ENCODE measurements at places on chromosomes 2 and 18. TPM values are rescaled to one million over a fixed set of nuclear protein-coding genes. Genes with fewer than 3 reads are reported as not detected.

Gene PPIL3
- 65.1 TPM for total RNA-seq

Gene MEP1B
- not detected for total RNA-seq

Gene DNAJC5G
- not detected for total RNA-seq

Gene GREB1L
- total RNA-seq, result 11.0 TPM

Gene EPB41L3
- 41.7 TPM for total RNA-seq

DNA sequence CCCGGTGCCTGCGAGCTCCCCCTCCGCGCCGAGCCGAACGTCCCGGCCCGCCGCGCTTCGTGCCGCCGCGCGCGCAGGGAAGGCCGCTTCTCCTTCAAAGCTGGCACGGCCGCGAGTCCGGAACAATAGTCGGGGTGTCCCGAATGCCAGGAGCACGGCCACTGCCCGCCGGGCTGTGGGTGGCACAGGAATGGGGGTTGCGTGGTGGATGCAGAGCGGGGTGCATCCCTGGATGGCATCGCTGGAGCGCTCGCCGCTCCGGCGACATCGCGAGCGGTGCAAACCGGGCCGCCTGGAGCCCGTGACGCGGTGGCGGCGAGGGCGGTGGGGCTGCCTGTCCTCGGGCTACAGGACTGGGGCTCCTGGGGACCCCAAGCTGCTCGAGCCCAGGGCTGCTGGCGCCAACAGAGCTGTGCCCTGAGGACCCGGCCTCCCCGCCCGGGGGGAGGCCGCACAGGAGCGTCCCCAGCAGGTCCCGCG lies 1.1 kb upstream of the SATB2 start:
- H3K4me1 ChIP-seq, result peaks cover 15% of the 10 kb centered on the region
- H3K4me3 ChIP-seq, result peak overlapping the region; percentile 91
- H3K36me3 ChIP-seq, result no peaks in the 10 kb centered on the region

DNA sequence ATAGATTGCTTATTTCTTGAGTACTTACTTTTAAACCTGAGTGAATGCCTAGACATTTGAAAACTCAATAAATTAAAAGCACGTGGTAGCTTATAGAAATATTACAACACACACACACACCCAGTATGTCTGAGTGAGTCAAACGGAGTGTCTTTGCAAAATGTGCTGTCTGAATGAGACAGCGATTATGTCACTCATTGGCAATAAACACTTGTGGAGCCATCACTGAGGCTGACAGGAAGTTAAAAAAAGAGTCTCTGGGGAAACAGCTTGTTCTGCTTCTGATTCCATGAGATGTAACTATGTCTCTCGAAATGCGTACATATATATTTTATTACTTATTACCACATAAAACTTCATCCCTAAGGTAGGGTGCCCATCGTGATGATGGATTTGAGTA lies 22.3 kb upstream of the VPS4B start:
- no peaks in the 10 kb centered on the region for H3K4me1 ChIP-seq
- peaks cover 5% of the 10 kb centered on the region for H3K27me3 ChIP-seq
- no peak overlapping the region for H3K27ac ChIP-seq
- H3K36me3 ChIP-seq, result no peaks in the 10 kb centered on the region
- no peak overlapping the region for H3K4me3 ChIP-seq

DNA sequence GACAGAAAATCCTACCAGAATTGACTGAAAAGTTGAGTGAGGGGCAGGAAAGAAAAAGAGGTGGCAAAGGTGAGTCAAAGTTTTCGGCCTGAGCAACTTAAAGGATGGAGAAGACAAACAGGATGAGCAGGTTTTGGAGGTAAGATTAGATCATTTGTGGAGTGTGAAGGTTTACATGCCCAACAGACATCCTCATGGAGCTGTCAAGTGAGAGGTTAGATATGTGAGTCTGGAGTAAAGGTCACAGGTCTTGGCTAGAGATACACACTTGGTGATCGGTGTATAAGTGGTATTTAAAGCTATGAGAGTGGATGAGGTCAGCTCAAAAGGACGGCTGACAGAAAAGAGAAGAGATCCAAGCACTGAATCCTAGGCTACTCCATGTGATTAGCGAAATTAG lies 11.1 kb upstream of the MYL12A start:
- peaks cover 9% of the 10 kb centered on the region for H3K4me1 ChIP-seq

DNA sequence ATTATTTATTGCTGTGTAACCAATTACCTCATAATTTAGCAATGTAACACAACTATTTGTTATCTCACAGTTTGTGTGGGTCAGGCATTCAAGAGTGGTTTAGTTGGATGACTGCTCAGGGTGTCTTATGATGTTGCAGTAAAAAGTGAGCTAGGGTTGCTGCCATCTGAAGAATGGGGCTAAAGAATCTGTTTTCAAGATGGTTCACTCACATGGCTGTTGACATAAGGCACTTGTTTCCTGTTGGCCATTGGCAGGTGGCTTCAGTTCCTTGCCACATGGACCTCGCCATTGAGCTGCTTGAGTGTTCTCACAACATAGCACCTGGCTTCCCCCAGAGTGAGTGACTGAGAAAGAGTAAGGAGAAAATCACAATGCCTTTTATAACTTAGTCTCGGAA lies 123.2 kb downstream of the TMEM17 start:
- no peak overlapping the region for H3K27ac ChIP-seq
- DNase-seq, result no peak
- no peak overlapping the region for H3K4me3 ChIP-seq
- no peaks in the 10 kb centered on the region for H3K36me3 ChIP-seq

GRCh38 chr2:211503856-211504255 lies 947.5 kb downstream of the CPS1 start:
- no peaks in the 10 kb centered on the region for H3K27me3 ChIP-seq
- H3K4me3 ChIP-seq, result no peak overlapping the region

DNA sequence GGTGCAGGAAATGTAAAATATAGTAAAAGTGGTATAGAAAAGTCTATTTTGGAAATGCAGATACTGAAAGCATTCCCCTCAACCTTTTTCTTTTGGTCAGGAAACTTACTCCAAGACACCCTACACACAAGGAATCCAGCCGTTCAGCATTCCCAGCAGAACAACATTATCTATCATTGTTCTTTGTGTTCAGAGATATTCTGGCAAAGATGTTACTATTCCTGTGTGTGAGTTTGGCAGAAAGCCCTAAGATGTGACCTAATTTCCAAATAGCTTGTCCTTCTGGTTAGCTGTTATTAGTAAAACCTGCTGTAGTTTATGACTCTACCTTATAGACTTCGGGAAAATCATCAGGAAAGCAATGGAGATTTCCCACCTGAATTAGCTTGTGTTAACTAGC lies 78.1 kb upstream of the PELI1 start:
- peaks cover 44% of the 10 kb centered on the region for H3K4me1 ChIP-seq
- H3K4me3 ChIP-seq, result no peak overlapping the region
- no peaks in the 10 kb centered on the region for H3K27me3 ChIP-seq
- H3K36me3 ChIP-seq, result no peaks in the 10 kb centered on the region
- no peak for DNase-seq

DNA sequence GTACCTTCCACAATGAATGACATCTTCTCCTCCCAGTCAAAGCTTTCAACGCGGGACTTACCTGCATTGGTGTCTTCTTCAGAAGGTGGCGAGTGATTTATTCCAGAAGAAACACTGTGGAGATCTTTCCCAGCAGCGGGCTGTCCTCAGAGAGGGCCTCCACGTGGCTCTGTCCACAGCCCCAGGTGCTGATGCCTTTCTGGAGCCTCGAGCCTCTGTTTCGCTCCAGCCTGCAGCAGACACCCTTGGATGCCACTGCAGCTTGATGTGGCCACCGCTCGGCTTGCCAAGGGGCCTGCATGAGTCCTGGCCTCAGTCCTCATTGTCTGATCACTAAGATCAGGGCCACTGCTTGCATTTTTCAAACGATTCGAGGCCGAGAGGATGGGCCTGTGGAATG lies 46.6 kb upstream of the GALR1 start:
- H3K27me3 ChIP-seq, result peaks cover 7% of the 10 kb centered on the region
- no peak overlapping the region for H3K27ac ChIP-seq
- H3K4me3 ChIP-seq, result no peak overlapping the region
- no peak for DNase-seq
- no peaks in the 10 kb centered on the region for H3K4me1 ChIP-seq

DNA sequence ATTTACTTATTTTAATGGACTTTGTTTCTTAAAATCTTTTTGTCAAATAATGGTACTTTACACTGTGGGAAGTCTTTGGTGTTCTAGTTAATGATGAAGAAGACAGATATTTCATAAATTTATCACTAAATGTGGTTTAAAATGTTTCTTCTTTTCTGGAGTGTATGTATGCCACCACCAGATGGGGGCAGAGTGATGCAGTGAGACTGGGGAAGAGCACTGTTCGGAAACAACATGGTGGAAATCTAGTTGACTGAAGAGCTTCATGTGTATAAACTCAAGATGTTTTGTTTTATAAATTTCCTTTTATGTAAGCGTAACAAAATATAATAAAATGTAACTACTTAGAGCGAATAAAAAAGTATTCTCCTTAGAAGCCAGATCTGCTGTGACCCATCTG lies 195.1 kb downstream of the KCNE4 start:
- no peaks in the 10 kb centered on the region for H3K4me1 ChIP-seq
- no peak overlapping the region for H3K4me3 ChIP-seq
- H3K36me3 ChIP-seq, result no peaks in the 10 kb centered on the region
- no peak for DNase-seq
- no peak overlapping the region for H3K27ac ChIP-seq
- no peaks in the 10 kb centered on the region for H3K27me3 ChIP-seq

DNA sequence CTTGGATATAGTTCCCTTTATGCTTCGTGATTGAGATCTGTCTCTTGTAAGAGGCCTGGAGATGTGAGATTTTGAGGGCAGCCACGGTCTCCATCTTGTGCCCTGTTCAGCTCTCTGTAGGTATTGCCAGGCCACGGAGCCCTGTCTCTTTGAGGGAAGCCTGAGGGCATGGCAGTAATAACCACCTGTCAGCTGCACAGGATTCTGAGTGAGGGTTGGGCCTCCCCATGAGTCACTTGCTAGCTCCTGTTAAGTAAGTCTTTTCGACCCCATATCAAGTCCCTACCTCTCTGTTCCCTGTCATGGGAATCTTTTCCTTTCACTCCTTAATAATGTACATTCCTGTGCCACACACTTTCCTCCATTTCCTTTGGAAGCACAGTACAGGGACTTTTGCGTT lies 20.4 kb downstream of the LYPD6B start:
- peaks cover 41% of the 10 kb centered on the region for H3K4me1 ChIP-seq
- H3K4me3 ChIP-seq, result no peak overlapping the region
- no peak for DNase-seq
- H3K27ac ChIP-seq, result no peak overlapping the region
- H3K27me3 ChIP-seq, result no peaks in the 10 kb centered on the region
- peaks cover 12% of the 10 kb centered on the region for H3K36me3 ChIP-seq

DNA sequence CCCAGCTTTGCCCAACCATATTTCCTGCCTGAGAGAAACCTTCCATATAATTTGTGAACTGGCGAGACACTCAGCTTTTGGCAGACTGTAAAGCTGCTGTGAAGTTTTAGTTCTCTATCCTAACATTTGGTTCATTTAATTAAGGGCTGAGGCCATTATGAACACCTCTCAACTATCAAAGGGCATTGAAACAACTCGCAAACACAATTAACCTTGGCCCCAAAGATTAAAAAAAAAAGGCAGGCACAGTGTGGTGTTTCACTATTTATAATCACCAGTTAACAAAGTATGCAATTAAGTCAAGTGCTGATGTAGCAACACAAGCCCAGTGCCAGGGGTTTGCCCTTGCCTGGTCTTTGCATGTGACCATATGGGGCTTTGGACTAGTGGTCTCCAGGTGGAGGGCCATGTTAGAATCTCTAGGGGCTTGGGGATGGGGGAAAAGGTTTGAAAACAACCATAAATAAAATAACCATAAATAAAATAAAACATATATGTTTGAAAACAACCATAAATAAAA lies 297.6 kb upstream of the SKOR2 start:
- no peak overlapping the region for H3K4me3 ChIP-seq
- peaks cover 29% of the 10 kb centered on the region for H3K27me3 ChIP-seq
- no peaks in the 10 kb centered on the region for H3K4me1 ChIP-seq
- no peaks in the 10 kb centered on the region for H3K36me3 ChIP-seq
- no peak overlapping the region for H3K27ac ChIP-seq

- peaks cover 18% of the 10 kb centered on the region for H3K27me3 ChIP-seq
- no peak for DNase-seq
- no peak overlapping the region for H3K27ac ChIP-seq
- no peak overlapping the region for H3K4me3 ChIP-seq
- H3K4me1 ChIP-seq, result peaks cover 20% of the 10 kb centered on the region
- H3K36me3 ChIP-seq, result no peaks in the 10 kb centered on the region
Measured at GRCh38 chr2:15892151-15892880, 48.0 kb upstream of the MYCN start.

- no peak overlapping the region for H3K27ac ChIP-seq
- no peak overlapping the region for H3K4me3 ChIP-seq
- no peak for DNase-seq
- peaks cover 5% of the 10 kb centered on the region for H3K4me1 ChIP-seq
Measured at GRCh38 chr2:118903551-118904479, 38.2 kb upstream of the MARCO start.

GRCh38 chr2:240557808-240558207 lies at the start of gene ANKMY1:
Gene ANKMY1 (minus strand): TSS chr2:240557988. CDS start chr2:240557335, 653 bp downstream.
- peak within 1 kb of the TSS; percentile 56 for H3K27ac ChIP-seq
- H3K36me3 ChIP-seq, result peaks cover 1% of the 10 kb centered on the region
- H3K4me1 ChIP-seq, result peaks cover 9% of the 10 kb centered on the region
- peak within 1 kb of the TSS; percentile 49 for H3K4me3 ChIP-seq
- H3K27me3 ChIP-seq, result peaks cover 3% of the 10 kb centered on the region

GRCh38 chr18:62460851-62461300 lies 61.9 kb upstream of the ZCCHC2 start:
- no peak overlapping the region for H3K4me3 ChIP-seq
- H3K27me3 ChIP-seq, result no peaks in the 10 kb centered on the region
- peaks cover 6% of the 10 kb centered on the region for H3K4me1 ChIP-seq
- H3K36me3 ChIP-seq, result no peaks in the 10 kb centered on the region

DNA sequence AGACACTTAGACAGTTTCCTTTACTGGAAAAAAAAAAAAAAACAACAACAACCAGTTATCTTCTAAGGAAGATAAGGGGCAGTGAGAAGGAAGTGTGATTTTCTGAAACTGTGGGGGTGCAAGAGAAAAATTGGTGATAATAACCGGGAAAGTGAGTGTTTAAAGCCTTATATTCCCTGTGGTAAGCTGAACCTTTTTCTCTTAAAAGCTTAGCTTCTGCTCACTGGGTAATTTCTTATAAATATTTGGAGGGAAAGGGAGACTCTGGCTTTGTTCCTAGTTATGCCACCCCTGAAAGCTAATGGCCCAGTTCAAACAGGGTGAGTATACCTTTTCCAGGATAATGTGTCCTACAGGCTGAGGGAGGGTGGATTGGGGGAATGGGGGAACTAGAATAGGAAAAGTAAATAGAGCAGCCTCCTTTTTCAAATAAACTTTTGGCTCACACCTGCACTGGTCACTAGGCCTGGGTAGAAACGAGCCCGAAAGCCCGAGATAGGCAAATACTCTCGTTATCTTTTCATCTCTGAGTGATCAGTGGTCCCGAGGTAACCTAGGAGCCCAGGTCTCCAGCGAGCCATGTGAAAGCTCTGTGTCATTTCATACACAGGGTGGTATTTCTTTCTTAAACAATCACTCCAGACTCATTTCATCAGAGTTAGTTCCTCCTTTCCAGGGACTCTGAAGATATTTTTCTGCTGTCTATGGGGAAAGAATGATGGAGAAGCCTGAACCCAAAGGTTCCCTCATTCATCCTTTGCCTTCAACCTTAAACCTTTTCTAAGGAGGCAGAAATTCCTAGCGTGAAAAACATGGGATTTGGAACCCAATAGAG lies 15.5 kb upstream of the SRBD1 start:
- H3K36me3 ChIP-seq, result no peaks in the 10 kb centered on the region
- H3K27ac ChIP-seq, result peak overlapping the region; percentile 78
- no peak for DNase-seq

GRCh38 chr2:117057016-117057415 lies 757.5 kb upstream of the DDX18 start:
- DNase-seq, result no peak
- no peaks in the 10 kb centered on the region for H3K27me3 ChIP-seq
- no peaks in the 10 kb centered on the region for H3K36me3 ChIP-seq
- H3K4me1 ChIP-seq, result peaks cover 2% of the 10 kb centered on the region
- no peak overlapping the region for H3K4me3 ChIP-seq

Data from progenitor cell of endocrine pancreas (in vitro differentiated cells).